ENCODE measurements at places on chromosomes 3 and 15.

DNA sequence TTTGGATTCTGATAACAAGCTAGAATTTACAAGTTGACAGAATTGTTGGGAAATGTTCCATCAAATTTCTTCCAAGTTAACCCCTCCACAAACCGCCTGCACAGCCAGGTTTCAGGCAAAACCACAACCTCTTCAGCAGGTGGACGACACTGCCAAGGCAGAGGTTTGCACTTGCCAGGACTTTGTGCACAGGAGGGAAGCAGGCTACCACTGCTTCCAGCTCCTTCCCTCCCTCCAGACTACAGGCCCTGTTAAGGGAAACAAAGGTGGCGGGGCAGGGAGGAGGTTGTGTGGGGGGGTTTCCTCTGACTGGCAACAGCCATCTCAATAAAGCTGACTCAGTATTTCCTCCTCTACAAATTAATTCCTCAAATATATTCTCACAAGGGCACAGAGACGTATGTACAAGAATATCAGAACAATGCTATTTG is 42.2 kb downstream of the TBC1D2B start:
- DNase-seq, result no peak

DNA sequence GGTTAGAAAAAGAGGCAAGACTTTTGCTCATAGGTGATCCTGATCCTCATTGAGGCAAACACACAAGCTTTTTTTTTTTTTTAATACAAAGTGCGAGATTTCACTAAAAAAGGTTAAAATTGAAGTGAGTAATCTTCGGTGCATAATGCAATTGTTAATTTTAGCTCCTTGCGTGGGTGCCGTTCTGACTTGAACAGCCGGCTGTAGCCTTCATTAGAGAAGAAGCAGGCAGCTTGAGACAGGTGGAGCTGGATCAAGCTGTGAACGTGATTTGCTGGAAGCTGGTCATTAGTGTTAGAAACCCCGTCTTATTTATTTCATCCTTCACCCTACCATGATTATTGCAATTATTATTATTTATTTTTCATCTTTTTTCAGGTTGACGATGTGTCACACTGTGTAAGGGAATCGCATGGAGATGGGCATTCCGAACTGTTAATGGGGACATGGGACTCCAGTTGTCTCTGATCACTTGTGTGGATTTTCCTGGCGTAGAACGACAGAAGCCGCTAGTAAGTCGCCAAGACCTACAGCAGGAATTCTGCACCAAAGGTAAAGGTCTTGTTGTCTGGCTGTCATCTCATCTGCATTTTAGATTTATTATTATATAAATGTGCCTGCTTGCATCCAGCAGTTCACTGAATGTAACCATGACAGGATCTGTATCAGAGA is 40.2 kb downstream of the ARPP21 start:
- DNase-seq, result no peak

- DNase-seq, result no peak
Measured at GRCh38 chr3:146274833-146275232, 23.9 kb upstream of the PLSCR4 start.

GRCh38 chr3:116824208-116824607 is 114.6 kb downstream of the TUSC7 start:
- DNase-seq, result no peak

GRCh38 chr15:94582368-94582767 is 351.0 kb downstream of the MCTP2 start:
- no peak for DNase-seq

GRCh38 chr3:117695871-117696645 is 986.5 kb downstream of the TUSC7 start:
- DNase-seq, result no peak

DNA sequence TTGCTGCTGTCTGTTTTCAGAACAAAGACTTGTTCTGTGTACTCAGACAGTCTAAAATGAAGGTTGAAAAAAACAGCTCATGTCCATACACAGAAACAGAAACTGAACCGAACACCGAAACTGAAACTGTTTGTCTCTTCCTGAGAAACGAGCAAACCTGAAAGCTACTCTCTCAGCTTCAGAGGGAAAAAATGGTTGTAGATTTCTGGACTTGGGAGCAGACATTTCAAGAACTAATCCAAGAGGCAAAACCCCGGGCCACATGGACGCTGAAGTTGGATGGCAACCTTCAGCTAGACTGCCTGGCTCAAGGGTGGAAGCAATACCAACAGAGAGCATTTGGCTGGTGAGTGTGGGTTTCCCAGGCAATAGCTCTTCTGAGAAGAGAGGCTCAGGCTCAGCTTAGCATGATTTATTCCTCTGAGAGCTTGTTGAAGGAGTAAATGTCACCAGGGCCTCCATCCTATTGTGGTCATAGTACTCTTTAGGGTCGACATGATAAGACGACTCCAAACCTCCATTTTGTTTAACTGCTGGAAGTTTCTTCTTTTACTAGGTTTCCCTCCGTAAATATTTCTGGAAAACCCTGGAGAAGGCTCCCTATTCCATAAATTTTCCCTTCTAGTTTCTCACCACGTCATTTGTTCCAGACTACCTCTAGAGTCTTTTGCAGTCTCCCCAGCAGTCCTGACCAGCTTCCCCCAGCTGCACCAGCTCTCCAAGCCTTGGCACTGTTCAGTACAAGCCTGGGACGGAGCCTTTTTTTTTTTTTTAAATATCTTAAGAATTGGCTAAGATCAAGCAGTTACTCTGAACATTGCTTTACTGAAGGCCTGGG is at the start of gene RTP4:
Gene RTP4, plus strand, starts transcription at position 135 of the 838 bp plus-strand sequence. Its CDS starts 57 bp downstream, at position 192.
- no peak for DNase-seq

DNA sequence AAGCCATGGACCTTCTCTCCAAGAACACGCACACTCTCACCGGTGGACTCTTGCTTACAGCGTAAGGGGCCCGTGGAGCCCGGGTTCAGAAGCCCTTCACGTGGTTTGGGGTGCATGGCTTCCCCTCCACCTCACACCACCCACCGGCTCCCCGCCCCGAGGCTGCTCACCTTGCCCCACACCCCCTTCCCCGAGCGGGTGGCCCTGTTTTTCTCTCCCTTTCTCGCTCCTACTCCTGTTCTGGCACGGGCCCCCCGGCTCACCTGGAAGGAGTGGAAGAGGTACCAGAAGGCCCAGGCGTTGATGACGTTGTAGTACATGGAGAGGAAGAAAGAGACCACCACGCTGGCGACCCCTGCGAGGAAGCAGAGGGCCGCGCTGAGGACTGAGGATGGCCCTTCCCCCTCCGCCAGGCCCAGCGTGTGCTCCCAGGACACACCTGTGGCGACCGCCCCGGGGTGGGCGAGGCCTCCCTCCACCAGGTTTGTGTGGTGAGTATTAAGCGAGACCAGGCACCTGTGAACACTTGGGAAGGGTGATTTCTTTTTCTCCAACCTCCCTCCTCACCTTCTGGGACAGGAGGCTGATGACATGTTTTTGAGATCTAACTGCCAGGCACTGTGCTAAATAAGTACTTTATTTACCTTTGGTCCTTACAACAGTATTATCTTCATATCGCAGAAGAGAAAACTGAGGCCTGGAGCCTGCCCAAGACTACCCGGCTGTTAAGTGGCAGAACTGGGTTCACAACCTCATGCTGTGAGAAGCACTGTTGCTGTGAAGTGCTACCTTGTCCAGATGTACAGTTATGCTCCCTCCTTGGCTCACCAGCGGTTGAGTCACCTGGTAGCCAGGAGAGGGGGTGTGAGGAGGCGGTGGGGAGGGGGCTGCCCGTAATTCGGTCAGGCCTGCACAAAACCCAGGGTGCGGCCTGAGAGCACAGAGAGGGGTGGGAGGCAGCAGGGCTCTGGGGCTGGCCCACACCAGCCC is 16.3 kb downstream of the SLC6A20 start:
- DNase-seq, result no peak

GRCh38 chr15:68220967-68221366 is 8.6 kb downstream of the CLN6 start:
- no peak for DNase-seq

- no peak for DNase-seq
Measured at GRCh38 chr15:67613708-67614107, 71.2 kb downstream of the MAP2K5 start.

DNA sequence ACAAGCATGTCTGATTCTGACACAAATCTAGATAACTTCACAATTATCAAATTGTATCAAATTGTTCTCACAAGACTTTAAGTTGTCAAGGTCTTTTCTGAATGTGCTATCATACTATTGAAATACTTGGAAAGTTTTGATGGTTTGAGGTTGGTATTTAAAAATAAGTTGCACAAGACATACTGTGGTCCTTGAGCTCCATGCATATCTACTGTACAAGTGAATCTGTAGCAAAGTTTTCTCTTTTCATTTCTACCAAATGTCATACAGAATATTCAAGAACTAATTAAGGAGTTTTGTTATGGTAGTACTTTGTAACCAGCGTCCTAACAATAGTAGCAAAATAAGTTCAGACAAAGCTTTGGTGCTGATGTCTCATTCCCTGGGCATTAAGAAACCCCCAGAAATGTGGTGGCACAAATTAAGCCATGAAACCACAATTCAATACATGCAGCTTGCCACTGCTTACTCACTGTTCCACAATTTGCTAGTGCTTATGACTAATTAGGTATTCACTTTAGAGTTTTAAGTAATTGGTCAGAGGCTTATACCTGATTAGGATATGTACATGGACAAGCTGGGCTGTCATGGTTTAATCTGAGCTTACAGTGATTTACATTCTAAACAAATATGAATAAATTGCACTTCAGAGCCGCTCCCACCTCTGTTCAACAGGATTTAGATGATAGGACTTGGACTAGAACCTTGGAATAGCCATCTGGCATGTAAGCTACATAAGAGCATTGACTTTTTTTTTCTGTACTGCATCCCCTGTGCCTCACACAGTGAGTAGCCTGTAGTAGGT is 8.8 kb downstream of the TBC1D23 start:
- no peak for DNase-seq

DNA sequence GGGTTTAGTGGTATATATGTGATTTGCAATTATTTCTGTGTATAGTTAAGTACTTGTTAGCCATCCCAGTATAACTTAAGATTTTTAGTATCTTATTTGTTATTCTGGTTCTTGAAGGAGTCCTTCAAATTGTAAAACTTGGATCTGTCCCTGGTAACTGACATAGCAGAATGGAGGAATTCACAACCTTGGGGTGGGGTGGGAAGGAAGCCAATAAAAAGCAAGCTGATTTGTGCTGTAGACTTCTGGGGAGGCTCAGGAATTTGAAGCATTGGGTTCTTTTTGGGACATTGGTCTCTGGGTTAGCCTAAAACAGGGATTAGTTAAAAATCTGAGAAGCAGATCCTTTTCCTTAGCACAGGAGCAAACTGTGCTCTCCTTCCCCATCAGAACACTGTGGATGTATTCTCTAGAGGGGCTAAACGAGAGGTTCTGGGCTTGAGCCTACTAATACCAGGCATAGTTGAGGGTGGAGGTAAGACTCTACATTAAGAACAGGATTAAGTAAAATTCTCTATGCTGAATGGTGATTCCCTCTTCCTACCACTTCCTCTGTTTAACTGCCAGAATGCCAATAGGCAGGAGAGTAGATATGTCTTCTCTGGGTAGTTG is 42.2 kb downstream of the GMPS start:
- no peak for DNase-seq

DNA sequence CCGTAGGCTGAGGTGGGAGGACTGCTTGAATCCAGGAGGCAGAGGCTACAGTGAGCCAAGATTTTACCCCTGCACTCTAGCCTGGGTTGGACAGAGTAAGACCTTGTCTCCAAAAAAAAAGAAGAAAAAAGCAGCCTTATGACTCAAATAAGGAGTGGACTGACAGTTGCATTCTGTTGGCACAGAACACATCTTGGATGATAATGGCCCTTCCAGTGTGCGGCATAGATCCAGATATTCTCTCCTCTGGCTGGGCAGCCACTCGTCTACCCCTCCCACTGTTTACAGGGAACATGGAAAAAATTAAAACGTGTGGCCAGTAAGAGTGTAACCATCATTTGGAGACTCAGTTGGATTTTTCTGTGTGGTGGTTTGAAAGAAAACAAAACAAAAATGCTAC is 118.6 kb upstream of the RNF7 start:
- DNase-seq, result no peak

GRCh38 chr3:13457593-13457992 is 22.5 kb upstream of the HDAC11 start:
- no peak for DNase-seq
